ENCODE measurements at places on chromosomes 7 and 10.

DNA sequence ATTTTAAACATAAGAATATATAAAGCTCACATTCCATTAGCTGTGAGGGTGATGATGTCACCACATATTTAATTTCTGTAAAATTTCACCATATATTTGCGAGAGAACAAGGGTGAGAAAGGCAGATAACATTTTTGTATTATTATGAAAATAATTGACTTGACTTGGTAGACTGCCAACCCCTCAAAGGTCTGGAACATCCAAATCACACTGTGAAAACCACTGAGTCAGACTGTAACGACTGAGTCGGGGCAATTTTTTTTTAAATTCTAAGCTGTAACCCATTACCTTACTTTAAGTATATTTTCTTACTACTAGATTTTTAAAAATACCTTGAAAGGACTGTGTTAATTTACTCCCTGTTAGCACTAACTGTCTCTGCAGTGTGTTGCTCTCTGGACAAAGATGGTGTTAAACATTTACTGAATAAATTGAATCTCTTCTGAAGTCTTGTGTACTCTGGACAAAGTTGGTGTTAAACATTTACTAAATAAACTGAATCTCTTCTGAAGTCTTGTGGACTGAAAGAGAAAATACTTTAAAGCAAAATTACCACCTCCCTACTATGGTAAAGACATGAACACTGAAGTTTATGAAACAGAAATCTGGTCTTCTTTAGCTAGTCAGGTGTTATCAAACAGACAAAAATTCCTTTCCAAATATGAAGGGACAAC, 14.1 kb downstream of the PDZD8 start:
- DNase-seq, result no peak

- DNase-seq, result peak; percentile 35
These were observed 179.2 kb upstream of the MBL2 start for GRCh38 chr10:52951824-52952223.

DNA sequence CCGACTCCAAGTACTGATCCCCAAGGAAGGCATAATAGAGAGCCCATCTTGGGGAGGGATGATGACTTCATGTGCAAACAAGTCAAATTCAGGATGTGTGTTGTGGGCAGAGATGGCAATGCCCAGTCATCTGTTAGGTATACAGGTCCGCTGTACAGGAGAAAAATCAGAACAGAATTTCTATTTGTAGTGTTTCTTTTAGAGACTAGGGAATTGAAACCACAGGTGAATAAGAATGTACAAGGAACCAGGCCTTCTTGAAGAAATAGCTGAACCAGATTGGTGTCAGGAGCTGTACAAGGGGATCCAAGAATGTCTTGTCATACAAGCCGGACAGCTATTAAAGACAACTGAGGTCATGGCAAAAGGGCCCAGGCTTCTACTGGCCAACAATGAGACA, 147.9 kb downstream of the PFKFB3 start:
- DNase-seq, result no peak

DNA sequence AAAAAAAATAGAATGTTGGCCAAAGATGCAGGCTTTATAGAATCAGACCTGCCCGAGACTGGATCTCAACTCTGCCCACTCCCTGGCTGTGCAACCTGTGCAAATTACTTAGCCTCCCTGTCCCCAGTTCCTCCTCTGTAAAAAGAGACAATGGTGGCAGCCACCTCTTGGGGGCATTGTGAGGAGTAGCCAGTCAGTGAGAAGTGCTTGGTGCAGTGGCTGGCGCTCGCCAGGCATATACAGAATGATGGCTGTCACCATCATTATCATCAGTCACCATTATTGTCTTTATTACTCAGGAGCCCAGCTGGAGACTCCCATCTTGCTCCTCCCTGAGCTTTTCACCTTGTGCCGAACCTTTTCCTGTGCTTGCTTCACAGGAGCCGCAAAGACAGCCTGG, 29.4 kb upstream of the TRIM8 start:
- DNase-seq, result no peak

GRCh38 chr7:47179812-47180515, 401.9 kb downstream of the TNS3 start:
- DNase-seq, result peak; percentile 77

GRCh38 chr10:24255881-24256311, 47.0 kb downstream of the KIAA1217 start:
- DNase-seq, result no peak

- no peak for DNase-seq
These were observed 479.7 kb downstream of the ATRNL1 start for GRCh38 chr10:115572740-115573455.

- DNase-seq, result peak; percentile 45
These were observed 2.0 kb downstream of the CYP26C1 start for GRCh38 chr10:93062514-93063143.

DNA sequence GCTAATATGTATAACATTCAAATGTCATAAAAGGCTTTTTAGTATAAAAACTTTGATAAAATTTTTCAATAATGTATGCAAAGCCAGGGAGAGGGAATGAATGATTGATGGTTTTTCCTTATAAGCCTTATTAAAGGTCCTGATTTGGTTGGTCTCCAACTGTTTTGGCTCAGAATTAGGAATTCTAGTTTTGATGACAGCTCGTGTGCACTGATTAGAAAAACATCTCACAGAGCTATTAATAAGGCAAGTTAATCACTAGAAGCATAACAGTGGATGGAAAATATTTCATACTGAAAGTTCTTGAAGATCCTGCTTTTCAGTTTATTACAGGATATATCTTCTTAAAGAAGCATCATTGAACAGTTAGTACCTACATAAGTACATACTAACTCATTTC, 114.9 kb upstream of the NOBOX start:
- DNase-seq, result no peak

GRCh38 chr7:102119213-102119651, 167.4 kb upstream of the SH2B2 start:
- DNase-seq, result no peak

- no peak for DNase-seq
These were observed 12.4 kb upstream of the CCDC7 start for GRCh38 chr10:32433542-32433941.

- peak; percentile 82 for DNase-seq
These were observed 100.2 kb downstream of the AGMO start for GRCh38 chr7:15461576-15461975.

DNA sequence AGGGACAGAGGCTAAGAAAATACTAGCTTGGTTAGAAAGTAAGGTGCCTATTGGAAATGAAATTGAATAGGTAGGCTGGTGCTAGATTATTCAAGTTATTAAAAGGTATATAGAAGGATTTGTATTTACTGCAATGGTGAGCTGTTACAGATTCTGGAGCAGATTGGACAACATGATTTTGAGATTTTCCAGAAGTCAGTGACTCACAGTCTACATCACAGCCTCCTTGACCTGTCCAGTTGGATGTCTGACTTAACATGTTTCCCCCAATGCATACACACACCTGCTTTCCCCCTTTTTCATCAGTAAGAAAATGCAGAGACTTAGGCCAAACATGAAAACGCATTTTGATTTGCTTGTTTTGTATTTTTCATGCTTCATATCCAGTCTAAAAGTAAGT, 33.4 kb downstream of the STARD3NL start:
- DNase-seq, result peak; percentile 56

DNA sequence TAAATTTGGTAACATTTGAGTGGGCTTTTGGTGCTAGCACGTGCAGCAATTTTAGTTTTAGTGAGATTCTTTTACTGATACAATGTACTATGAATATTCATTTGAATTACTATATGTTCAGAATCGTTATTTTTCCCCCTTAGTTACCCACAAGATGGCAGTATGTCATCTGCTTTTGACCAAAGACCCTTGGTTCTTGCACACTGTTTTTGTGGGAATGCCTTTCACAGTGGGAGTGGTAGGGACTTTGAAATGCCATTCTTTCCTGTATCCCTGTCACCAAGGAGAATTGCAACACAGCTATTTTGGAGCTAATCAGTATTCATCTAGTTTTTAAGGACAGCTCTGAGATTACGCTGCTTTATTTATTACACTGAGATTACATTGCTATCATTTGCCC, 40.6 kb downstream of the SEC23IP start:
- peak; percentile 17 for DNase-seq

- DNase-seq, result no peak
These were observed 24.6 kb upstream of the FAM221A start for GRCh38 chr7:23655433-23655832.

DNA sequence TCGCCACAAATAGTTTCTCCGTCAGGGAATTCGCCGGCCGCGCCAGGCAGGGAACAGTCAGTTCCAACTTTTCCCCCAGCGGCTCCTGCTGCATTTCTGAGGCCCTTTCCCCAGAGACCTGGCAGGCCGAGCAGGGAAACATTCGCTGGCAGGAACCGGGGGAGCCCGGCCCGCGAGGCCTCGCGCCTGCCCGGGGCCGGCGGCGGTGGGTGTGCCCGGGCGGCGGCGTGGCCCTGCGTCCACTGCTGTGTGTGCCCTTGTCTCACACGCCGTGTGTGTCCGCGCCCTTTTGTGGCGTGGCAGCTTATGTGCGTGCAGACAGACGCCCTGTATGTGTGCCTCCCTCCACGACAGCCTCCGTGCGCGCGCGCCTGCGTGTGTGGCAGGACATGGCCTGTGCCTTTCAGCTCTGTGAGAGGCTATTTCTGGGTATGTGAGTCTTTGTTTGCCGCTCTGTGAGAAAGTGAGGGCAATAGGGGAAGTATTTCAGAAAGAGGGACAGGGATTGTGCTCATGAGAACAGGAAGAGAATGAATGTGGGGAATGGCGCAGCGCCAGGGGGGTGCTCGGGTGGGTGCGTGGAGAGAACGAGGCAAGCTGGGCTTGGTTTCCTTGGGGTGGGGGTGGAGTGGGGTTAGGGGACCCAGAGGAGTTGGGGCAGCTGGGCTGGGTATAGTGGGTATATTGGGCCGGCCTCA, 689 bp upstream of the SMARCD3 start:
- DNase-seq, result peak; percentile 70

DNA sequence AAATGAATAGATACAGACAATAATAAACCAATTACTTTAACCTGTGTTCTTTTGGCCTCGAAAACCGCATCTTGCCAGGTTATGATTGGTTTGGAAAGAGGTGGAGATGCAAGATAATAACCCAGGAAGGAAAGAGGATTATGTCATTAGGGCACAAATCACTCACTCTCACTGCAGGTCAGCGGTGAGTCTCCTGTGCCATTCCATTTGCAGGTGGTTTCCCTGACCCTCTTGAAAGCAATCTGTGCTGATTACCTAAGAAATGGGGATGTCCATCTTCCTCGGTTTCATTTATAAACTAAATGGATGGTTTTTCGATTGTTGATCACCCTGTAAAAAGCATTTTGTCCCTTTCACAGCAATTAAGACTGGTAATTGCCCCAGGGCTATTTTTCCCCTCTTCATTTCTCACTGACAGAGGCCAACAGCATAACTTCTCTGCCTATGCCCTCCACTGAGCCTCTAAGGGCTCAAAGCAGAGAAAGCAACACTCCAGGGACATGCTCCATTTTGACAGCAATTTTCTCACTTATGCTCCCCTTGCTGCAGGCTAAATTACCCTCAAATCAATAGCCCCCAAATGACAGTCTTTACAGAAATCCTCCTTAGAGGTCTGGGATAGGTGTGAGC, 257.5 kb downstream of the IPMK start:
- no peak for DNase-seq

Measured in fibroblast of the aortic adventitia (primary cell).